ENCODE measurements at places on chromosomes 1 and 21. TPM values are rescaled to one million over a fixed set of nuclear protein-coding genes. Genes with fewer than 3 reads are reported as not detected.

Gene SLC9C2
- total RNA-seq = not detected

Gene MTARC2
- total RNA-seq = 4.6 TPM

Gene CTH
- total RNA-seq = 7.1 TPM

Gene MFSD2A
- 5.0 TPM for total RNA-seq

Gene TCP10L
- total RNA-seq = 0.28 TPM

Gene SLFNL1
- 0.28 TPM for total RNA-seq

Gene FAM177B
- total RNA-seq = not detected

Gene COL24A1
- 0.43 TPM for total RNA-seq

Data from smooth muscle cell of bladder (primary cell).